Stimulated activated CD4-positive, alpha-beta T cell treated with anti-CD3 and anti-CD28 coated beads, TNF-alpha, amount 100 ng/mL, for 1 hour (primary cell): ENCODE measurements at places on chromosomes 1 and 21.

GRCh38 chr1:89065079-89065868 is at the start of gene GBP1:
Gene GBP1 (minus strand): TSS chr1:89065208. CDS start chr1:89063234, 1,974 bp downstream.
- no peak for DNase-seq

- no peak for DNase-seq
Observed at GRCh38 chr1:170959385-170959784, 24.1 kb downstream of the MROH9 start.

DNA sequence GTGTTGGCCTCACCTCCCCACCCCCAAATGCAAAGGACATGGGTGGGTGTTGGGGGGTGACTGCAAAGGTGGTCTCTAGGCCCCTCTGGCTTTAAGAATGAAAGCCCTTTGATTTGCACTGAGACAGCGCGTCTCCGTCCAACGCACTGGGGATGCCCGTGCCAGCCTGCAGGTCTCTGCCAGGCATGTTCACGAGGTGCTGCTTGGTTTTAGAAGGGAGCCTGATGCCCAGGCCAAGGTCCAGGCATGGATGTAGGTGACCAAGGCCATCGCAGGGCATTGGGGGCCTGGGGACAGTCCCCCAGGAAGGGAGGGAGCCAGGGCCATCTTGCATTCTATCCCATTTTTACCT is 363.6 kb upstream of the VAMP3 start:
- DNase-seq: no peak

DNA sequence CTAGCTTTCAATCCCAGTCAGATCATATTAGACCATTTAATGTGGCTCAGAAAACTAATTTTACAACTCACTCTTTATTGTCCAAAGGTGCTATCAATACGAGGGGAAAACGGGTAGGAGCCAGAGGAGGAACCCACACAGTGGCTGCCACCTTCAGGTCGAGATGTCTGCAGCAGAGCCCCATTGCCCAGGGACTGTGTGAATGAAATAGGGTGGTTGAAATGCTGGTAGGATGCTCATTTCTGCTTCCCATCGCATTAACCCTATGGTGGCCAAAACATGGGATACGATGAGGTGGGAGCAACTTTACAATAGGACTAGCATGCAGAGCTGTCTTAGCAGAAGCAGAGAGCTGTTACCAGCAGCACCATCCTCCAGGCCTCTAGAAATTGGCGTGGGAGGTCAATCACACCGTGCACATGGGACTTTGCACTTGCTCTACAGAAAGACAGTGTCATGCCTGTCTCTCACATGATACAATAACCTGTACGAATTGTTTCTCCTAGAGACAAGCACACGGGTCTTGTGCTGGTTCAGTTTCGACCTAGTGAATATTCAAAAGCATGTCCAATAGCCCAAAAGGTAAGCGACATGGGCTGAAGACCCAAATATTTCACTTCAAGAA is 69.5 kb upstream of the DESI2 start:
- no peak for DNase-seq

DNA sequence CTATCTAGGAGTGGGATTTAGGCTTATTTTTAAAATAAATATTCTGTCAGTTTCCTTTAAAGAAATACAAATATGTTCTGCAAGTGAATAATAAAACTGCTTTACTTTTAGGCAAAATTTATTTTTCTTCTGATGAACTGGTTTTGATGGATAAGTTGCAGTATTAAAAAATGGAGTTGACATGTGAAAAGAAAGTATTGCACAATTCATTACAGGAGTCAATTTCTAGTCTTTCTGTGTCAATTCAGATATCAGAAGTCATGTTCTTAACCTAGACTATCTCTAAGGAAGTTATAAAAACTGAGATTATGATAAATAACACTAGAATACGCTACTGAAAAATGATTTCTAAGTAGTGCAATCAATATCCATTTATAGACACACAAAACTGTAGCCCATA is 270.2 kb upstream of the TMPRSS15 start:
- no peak for DNase-seq

DNA sequence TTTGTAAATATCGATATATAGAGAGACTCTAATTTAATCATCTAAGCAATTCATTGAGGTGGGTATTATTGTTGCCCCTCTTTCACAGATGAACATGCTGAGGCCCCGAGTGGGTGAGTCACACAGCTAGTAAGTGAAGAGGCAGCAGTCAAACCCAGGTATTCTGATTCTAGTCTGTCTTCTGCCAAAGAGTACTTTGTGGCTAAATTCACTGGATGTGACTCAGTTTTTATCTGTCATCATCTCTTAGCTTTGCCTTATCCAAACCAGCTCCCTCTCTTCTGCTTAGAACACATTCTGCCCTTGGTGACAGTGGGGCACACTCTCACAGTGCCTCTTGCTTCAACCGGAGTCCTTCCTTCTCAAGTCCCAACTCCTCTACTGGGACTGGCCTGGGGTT is 11.5 kb downstream of the FCRL5 start:
- DNase-seq: no peak

DNA sequence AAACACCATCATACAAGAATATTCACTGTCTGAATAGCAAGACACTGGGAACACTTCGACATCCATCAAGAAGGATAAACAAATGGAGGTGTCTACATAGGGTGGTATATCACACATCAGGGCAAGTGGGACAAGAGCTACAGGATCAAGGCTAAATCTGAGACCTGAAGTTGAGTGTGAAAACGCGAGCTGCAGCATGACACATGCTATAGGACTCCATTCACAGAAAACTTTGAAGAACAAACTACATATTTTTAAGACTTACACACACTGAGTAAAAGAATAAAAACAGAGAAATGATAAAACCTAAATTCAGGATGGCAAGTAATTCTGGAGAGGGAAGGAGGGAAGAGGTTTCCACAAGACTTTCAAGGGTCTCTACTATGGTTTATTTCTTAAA is 2.1 kb downstream of the TTC39A start:
- DNase-seq: no peak

- DNase-seq: no peak
Observed at GRCh38 chr1:43349594-43350306, 9.0 kb upstream of the CDC20 start.

DNA sequence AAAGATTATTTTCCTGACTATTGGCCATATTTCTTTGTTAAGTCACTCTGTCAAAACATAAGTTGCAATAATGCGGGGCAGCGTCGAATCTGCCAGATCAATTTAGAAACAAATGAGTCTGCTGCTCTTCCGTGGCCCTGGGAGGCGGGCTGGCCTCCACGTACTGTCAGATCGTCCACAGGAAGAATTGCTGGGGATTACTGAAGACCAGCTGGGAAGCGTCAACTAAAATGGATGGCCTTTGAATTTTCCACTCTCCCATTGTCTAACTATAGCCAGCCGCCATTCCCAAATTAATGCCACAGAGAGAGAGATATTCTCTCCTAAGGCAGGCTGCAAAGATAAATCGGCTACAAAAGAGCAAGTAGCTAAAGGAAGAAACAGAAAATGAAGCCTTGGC is 560.2 kb downstream of the SMYD3 start:
- no peak for DNase-seq

GRCh38 chr1:161943737-161944136 is 79.9 kb downstream of the OLFML2B start:
- DNase-seq: no peak

GRCh38 chr1:43622901-43623780 is 26.8 kb upstream of the KDM4A start:
- DNase-seq: no peak

- no peak for DNase-seq
Observed at GRCh38 chr1:173682184-173682583, 12.5 kb upstream of the ANKRD45 start.

GRCh38 chr1:23824711-23825075 is 536 bp downstream of the HMGCL start:
- no peak for DNase-seq

DNA sequence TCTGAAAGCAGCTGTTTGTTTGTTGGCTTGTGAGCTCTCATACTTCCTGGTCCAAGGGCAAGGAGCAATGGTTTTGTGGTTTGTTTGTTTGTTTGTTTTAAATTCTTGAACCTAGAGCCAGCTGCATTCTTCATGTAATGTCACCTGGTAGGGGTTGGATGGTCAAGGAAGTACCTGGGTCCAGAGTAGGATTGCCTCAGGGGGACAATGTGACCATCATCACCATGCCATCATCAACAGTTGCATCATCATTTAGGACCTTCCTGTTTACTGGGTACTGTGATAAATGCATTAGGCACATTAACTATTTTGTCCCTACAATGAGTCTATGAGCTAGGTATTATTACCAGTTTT is 14.7 kb upstream of the MYOG start:
- DNase-seq: no peak

- no peak for DNase-seq
Observed at GRCh38 chr1:209743145-209743482, 12.7 kb upstream of the TRAF3IP3 start.

DNA sequence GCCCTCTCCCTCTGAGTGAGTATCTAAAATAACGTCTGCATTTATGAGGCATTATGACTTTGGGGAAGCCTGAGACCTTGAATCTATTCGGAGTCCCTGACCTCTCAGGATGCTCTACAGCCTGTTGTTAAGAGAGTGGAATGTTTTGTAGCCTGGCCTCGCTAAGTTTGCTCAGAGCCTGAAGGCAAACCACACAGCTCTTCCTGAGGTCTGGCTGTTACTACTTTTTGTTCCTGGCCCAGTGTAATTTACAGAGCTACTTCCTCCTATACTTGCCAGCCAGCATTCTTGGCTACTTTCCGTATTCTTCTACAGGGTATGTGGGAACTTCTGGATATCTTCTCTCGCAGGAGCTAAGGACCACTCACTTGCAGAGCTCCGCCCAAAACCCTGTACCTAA is 3.6 kb upstream of the ZMYM4 start:
- DNase-seq: no peak

- no peak for DNase-seq
Observed at GRCh38 chr1:2212274-2212531, 15.9 kb upstream of the SKI start.

DNA sequence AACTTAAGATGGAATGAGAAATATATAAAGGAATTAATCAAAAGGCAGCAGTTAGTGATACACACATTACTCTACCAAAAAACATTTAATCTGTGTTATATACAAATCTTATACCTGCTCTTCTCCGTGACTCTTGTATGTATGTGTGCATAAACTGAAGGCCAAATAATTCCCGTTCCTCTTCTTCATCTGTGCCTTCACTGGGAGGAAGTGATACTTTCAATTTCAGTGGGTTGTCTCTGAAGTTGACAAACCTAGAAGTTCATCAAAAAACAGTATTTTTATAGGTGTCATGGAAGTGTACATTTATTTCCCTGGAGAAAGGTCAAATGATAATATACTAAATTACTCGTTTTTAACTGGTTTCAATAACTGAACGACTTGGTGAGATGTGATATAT is 19.3 kb downstream of the TRMT13 start:
- no peak for DNase-seq

DNA sequence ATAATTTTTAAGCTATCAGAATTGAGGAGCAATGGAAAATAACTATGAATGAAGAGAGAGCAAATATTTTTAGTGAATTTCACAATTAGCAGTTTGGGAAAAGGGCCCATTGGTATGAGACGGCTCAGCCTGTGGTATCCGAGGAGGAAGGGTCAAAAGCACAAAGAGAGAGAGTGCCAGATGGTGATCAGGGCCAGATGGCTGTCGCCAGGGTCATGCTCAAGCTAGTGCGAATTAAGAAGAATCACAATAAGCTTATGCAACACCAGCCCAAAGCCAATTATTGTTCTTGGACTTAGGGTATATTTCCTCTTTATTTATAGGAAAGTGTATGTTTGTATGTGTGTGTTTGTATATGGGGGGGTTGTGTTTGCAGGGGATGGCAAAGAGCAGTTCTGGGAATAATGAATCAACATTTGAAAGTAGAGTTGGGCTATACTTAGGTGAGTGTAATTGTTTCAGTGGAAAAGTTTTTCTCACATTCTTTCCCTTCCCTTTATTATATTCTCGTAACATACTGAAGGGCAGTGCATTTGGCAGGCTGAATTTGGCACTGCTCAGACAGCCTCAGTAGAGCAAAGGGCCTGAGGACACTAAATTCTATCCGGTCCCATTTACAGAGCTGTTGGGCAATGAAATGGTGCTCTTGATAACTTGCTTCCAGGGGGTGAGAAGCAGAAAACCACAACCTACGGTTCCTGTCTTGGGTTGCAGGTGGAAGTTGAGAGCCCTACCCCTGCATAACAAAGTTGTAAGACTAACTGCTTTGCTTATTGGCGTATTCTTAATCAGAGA is 19.5 kb upstream of the DDR2 start:
- no peak for DNase-seq

DNA sequence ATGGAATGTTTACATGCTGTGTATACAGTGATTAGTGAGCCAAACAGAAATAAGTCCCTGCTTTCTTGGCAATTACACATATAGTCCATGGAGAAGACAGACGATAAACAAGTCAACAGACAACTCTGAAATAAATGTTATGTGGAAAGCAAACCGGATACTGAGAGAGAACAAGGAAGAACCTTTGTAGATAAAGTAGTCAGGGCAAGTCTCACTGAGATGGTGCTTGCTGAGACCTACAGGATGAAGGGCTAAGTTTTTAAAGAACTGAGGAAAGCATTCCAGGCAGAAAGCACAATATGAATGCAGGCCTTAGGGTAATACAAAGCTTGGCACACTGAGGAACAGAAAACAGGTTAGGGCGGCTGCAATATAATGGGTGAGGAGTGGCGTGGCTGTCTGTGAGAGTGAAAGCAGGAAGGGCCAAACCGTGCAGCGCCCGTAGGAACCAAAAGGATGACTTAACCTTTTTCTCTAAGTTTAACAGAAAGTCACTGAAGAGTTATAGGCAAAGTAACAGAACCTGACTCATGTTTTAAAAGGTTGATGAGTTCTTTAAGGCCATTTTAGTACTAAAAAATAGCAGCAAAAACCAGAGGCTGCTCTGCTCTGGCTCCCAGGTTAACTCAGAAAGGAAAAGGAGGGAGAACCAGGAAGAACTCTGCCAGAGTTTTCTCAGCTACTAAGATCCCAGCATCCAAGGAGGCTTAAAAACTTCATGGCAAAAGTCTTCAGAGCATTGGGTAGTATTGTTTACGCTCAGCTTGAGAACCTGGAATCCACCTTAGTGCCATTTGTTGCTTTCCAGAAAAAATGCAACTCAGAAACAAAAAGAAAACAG is 8.7 kb upstream of the TTF2 start:
- no peak for DNase-seq

GRCh38 chr1:229842302-229843255 is 216.5 kb downstream of the URB2 start:
- DNase-seq: no peak

- DNase-seq: no peak
Observed at GRCh38 chr1:114094363-114094634, 59.4 kb downstream of the SYT6 start.

GRCh38 chr1:212070720-212071302 is 35.3 kb downstream of the DTL start:
- DNase-seq: no peak

DNA sequence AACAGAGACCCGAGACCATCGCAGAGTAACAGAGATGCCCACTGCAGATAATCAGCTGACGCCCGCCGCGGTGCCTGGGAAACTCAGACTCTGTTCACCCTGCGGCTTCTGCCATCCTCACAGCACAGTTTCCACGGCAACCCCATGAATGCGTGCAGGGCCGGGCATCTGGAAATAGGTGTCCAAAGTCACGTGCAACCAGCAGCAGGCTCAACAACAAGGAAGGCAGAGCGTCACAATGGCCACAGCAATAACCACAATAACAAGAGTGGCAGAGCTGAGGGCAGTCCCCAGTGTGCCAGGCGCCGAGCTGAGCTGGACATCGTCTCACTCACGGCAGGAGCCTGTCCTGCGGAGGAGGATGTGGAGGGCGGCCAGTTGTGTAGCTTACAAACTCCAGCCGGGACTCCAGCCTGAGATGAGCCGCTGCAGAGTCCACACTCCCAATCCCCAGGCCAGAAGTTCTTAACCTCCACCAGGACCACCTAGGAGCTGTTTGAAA is 102.0 kb downstream of the CRYAA start:
- no peak for DNase-seq
